ENCODE measurements at places on chromosomes 5 and 9.

DNA sequence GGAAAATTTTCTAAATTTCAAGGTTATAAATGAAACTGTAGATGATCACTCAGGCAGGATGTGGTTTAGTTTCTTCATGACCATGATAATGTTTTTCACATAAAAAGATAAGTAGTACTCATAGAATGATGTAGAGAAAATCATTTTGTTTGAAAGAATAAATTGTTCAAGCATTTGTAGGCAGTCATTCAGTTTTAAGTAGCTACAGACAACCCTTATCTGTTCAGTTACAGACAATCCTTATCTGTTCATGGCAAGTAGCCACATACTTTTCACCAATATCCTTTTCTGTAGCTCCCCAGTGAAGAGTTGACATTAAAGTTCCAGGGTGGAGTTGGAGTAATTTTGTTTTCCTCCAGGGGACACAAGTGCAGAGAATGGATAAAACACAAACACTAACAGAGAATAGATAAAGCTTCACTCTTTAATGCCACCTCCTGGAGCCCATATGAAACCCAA lies 278.1 kb upstream of the TNC start:
- no peak for DNase-seq

DNA sequence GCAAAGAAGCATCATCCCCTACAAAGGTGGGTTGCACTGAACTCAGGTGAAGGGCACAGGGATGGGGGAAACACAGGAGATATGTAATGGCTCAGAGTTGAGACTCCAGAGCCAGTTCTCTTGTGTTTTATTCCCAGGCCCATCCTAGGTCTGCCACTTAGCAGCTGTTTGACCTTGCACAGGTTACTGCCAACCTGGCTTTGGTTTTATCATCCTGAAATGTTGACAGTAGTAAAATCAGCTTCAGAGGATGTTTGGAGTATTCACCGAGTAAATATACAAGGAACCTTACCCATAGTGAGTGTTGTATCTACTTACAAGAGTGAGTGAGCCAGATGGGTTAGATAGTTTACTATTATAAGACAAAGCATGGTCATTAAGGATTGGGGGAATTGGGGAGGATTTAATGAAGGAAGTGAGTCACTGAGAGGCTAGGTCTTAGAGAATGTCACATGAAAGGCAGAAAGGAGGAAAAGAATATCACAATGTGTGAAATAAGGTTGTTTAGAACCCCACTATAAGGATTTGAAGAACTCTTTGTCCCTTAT lies 141.3 kb downstream of the MAN2A1 start:
- no peak for DNase-seq

DNA sequence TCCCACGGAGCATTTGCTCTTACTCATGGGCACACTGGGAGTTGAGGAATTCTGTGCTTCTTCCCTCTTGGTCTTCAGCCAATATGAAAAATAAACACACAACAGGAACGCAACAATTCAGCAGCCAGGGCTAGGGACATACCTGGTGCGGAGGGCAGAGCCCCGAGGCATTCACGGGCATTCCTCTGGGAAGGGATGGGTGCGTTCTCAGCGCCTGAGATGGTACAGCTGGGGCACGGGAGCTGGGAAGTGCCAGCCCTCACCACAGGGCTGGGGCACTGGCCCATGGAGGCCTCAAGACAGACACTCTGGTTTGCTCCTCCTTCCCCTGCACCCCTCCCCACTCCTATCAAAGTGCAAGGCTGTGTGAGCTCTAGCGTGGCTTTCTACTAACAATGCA lies 2.1 kb downstream of the SLC6A3 start:
- no peak for DNase-seq

DNA sequence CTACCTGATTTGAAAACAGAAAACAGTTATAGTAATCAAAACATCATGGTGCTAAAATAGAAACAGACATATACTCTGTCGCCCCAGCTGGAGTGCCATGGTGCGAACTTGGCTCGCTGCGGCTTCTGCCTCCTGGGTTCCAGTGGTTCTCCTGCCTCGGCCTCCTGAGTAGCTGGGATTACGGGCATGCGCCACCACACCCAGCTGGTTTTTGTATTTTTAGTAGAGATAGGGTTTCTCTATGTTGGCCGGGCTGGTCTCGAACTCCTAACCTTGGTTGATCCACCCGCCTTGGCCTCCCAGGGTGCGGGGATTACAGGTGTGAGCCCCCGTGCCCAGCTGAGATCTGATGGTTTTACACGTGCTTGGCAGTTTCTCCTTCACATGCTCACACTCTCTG lies 495.9 kb downstream of the ANXA1 start:
- DNase-seq, result no peak
